Activated effector memory CD4-positive, alpha-beta T cell treated with Interleukin-2 at 50 U/mL for 16 hours (primary cell): ENCODE measurements at places on chromosomes 1 and 21.
A peak's percentile ranks its signal among the peaks of the same experiment; 100 is the strongest.

DNA sequence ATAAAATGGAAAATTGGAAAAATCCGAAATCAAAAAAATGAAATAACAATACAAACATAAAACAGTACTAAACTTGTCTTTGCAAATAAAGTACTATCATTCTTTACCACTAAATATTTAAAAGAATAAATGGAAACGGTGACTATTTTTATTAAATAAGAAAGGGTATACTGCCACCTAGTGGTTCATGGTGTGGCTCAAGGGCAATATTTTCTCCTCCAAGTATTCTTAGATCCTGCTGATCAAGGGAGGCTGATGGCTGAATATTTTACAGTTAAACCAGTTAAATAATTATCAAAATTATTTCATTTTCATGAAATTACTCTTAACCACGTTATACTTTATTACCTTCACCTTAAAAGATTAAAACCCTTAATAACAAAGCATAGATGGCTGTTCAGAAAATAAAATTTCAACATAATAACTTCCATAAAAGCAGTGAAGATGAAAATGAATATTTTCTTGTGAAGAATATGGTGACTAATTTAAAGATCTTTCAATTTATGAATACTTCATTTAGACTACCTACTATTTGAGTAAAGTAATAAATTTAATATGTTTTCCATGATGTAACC, 1793.9 kb downstream of the NCAM2 start:
- no peak for DNase-seq

DNA sequence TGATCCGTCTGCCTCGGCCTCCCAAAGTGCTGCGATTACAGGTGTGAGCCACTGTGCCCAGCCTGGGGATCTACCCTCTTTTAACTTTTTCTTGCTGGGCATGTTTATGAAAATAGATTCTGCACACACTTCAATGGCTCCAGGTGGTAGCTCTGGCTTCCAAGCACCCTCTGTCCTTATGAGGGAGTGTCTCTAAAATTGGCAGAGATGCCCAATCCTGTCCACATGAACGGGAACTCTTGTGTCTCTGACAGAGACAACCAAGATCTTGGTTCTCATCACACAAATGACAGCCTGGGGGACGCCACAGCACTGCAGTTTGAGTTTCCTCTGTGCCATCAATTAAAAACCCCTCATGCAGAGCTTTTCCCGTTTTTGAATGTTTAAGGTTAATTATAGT, 43.4 kb upstream of the ANGPTL7 start:
- no peak for DNase-seq

DNA sequence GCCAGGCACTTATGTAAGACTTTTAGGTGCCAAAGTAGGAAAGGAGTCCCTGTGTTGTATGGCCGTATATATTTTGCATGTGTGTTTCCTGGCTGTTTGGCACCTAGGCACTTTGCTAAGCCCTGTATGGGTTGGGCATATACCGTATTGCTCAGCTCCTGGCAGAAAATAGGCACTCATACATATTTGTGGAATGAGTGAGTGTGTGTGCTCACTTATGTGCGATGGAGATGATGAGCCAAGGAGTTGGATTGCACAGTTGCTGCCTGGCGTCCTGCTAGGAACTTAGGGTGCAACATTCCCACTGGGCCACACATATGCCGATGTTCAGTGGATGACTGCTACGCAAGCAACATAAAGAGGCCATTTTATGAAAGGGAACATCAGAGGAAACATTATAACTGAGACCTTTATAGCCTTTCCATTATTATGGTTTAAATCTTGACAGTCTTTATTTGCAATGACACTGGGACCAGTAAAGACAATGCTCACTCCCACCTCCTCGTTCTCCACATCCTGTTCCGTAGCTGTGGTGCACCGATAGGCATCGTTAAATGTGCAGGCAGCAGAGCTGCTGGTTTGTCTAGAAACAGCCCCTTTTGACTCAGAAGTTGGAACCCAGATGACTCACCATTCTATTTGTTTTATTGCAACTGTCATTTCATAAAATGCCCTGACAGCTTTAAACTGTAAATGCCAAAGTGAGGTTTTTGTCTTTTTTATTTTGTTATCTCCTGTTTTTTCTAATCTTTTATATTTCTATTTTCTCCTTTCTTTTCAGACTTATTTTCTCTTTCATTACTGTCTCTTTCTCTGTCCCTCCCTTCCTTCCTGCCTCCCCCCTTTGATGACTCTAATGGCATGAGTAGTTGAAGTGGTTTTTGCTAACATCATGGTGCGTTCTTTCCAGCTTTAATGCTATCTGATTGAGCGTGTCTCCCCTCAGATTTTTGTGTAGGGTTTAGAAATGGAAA, 36.1 kb downstream of the PEX14 start:
- DNase-seq, result peak; percentile 69

DNA sequence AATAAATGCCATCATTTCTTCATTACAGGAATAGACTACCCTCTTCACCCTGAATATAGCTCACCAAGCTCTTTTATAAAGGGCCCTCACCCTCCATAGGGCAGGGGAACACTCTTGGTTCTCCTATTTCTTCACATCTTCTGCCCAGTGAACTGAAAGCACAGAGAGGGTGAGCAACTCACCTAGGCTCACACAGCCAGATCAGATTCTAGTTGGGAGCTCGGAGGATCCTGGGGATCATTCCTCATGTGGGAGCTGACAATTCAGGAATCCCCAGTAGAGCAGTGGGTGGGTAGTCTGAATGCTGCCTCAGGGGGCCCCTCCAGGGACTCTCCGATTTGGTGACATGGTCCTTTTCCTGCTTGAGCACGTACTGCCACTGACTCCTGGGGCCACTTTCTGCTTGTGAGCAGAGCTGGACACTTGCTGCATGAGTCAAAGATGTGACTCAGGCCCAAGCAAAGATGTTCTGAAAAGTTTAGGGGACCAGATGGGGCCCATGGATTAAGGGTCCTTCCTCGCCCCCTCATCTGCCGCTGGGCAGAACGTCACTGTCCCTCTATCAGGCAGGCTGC, 63.7 kb upstream of the WNT4 start:
- DNase-seq, result no peak

DNA sequence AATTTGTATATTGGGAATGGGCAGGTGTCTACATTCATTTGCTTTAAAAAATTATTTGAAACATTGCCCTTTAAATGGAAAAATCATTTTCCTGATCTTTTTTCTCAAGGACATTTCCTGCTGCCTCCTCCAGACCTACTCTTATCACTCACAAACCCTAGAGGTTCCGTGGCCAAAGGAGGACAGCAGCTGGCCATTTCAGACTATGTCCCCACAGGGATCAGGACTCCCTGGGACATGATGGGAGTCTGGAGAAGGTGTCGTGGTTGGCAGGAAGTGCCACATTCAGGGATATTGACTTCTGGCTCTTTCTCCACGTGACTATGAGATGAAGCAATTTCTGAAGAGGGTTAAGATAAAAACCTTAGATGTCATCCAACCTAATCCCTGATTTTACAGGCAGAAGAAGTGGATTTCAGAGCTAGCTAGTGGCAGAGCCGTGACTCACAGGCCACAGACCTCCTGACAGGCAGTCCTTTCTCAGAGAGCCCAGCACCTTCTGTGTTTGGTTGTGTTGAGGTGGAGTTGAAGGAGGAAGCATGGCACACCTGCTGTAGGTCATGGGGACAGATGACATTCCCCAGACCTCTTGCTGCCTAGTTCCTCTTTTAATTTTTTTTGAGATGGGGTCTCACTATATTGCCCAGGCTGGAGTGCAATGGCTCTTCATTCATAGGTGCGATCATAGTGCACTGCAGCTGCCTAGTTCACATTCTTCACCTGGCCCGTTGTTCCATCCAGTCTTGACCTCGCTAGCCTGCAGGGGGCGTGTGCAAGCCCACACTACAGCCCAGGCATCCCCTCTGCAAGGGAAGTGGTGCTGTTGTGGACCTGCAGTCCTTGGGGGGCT, 25.5 kb upstream of the IL10 start:
- no peak for DNase-seq

DNA sequence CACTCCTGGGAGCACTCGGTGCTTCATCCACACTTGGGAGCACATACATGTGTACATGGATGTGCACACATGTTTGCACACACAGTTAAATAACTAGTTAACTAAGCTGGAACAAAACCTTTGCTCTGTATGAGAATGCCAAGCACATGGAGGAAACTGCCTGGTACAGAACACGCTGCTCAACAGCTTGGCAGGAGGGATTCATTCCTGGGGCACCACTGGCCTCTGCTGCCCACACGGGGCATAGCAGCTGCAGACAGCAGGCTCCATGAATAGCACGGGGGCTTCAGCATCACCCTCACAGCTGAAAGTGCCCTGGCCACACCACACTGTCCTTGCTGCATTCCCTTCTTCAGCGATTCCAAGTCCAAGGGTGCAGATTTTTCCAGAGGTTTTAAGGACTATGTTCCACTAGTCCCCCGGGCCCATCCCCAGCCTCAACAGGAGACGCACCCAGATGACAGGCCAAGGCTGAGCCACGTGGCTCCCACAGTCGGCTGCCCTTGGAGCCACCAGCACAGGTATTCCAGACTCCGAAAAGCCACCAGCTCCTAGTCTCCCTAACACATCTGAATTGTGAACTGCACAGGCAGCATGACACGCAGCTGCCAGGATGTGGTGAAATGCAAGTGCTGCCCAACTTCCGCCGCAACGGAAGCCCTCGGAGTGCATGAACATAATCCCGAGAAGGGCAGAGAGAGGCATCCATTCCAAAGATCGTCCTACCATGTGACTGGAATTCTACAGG, 16.9 kb downstream of the NPHP4 start:
- DNase-seq, result peak; percentile 22

GRCh38 chr21:35163411-35163810, 114.3 kb upstream of the RUNX1 start:
- no peak for DNase-seq

GRCh38 chr21:24023936-24024335, 1583.3 kb downstream of the MRPL39 start:
- DNase-seq, result no peak

- DNase-seq, result no peak
These were observed 55.6 kb upstream of the ADAR start for GRCh38 chr1:154663471-154664060.

DNA sequence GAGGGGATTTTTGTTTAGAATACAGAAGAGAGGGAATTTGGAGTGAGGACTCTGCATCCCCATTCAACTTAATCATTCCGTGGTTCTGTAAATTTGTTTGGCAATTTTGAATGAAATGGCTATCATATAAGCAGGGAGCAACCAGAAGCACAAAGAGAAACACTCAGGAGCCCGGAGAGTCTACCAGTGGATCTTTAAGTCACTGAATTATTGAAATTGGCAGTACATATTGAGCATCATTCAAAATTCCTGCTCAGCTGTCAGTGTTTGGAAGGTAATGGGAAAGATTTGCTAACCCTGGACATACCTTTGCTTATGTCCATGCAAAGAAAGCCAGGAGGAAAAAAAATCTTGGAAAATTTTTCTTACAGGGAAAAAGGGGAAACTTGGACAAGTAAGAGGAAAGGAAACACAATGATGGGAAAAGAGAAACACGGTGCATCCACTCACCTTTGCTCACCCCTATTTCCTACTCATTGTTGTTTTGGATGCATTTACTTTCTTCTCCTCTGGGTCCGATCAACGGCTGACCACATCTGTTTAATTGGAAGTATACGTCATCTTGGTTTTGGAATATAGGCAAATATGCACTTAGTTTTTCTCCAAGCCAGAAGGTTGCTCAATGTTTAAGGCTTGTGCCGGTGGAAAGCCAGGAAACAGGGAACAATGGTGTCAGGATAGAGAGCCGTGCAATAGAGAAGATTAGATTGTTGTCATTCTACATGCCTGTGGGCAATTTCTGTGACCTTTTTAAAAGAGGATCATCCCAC, 243.0 kb upstream of the LYPLAL1 start:
- DNase-seq, result no peak
